ENCODE measurements at places on chromosomes 4 and X. TPM values are rescaled to one million over a fixed set of nuclear protein-coding genes. Genes with fewer than 3 reads are reported as not detected.

- DNase-seq = no peak
These were observed 125.0 kb downstream of the AKAP4 start for GRCh38 chrX:50075630-50076339.

DNA sequence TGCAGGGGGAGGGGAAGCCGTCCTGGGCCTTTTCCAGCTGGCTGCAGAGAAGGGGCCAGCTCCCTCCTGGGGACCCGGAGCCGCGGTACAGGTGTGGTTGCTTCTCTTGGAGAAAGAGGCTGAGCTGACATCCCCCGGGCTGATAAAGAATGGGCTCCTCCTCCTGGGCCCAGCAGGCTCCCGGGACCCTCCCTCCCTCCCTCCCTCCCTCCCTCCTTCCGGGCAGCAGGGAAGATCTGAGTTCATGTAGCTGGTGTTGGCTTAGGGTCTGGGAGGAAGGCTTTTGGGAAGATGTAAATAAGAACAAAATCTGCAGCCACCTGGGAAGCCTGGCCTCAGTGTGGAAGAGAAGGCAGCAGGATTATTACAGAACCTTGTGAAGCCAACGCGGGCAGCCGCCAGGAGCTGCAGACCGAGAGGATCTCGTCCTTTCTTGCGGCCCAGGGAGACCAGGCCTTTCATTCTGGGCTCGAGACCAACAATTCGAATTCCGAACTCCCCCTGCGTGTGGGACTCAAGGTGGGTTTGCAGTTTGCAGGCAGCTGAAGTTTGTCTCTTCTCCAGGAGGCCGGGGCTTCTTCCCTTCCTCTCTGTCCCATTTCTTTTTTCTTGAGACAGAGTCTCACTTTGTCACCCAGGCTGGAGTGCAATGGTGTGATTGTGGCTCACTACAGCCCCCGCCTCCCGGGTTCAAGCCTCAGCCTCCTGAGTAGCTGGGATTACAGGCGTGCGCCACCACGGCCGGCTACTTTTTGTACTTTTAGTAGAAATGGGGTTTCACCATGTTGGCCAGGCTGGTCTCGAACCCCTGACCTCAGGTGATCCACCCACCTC lies at the start of gene PLCXD1:
Gene PLCXD1 (plus strand): TSS at position 216 of the 834 bp plus-strand sequence. CDS start 2,807 bp downstream, outside the sequence.
- no peak for DNase-seq

GRCh38 chrX:143429131-143429530 lies 88.1 kb downstream of the SPANXN3 start:
- no peak for DNase-seq

DNA sequence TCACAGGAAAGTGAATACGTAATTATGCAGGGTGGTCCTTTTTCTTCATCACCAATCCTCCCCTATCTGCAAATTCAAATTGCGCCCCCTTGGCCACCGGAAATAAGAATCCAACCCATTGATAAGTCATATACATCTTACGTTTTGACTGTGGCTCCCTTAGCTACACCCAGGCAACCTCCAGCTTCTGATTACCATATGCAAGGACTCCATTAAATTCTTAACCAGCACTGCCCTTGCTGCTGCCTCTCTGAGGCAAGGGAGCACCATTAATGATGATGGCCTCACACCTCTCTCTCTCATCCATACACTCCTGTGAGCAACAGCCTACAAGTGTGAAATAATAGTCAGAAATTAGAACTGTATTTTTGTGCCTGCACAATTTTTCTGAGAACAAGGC lies 106.0 kb upstream of the NOCT start:
- no peak for DNase-seq

- DNase-seq = no peak
These were observed 57.8 kb upstream of the FAM47B start for GRCh38 chrX:34884817-34885216.

The CYLC1 gene
- total RNA-seq = not detected

The GAGE12E gene
- total RNA-seq = not detected
